ENCODE measurements at places on chromosomes 4 and X. TPM values are rescaled to one million over a fixed set of nuclear protein-coding genes. Genes with fewer than 3 reads are reported as not detected.

RAB40A gene
- total RNA-seq = 0.19 TPM

TEC gene
- total RNA-seq = 0.05 TPM

UBQLN2 gene
- total RNA-seq = 8.9 TPM

DNA sequence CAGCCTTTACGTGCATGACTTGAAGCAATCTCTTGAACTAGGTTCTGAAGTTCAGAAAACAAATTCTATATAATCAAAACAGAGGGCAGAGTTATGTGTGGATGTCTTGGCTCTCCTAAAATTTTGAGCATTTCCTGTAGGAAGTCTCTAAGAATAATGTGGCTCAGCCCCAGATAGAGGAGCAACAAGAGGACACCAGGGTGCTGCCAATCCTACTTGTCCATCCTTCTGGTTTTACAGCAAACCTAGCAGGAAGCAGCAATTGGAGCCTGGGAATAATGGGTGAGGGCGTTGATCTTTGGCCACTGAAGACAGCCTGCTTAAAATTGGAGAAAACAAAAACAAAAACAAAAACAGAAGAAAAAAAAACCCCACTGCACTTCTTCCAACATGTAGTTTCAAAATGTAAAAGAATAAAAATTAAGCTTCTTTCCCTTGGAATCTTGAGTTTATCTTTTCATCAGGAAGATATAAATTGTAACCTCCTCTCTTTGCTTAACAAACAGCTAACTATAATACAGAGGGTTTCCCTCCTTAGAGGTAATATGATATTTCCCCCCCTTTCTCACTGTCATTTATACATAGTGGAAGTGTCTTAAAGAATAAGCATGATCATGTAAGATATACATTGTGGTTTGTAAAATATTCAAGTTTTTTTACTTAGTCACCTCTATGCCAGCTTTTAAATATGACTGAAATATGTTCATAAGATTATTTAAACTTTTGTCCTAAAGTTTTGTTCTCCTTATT is 130.6 kb downstream of the FBXO8 start:
- DNase-seq = no peak

DNA sequence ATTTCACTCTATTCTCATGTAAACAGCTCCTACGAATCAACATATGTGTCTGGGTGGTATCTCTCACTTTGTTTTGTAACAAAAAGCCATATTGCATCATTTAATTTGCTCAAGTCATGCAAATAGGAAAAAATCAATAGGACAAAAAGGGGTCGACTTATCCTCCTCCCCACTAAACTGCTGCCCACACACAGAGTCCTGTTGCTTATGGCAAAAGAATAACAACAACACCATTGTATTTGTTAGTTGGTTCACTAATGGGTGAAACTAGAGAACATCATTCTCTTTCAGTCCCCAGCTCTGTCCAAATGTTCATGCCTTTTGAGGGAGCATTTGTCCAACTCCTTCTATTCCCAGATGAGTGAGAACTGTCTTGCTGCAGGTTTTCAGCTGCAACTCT is 2.1 kb downstream of the HHIP start:
- peak; percentile 43 for DNase-seq

DNA sequence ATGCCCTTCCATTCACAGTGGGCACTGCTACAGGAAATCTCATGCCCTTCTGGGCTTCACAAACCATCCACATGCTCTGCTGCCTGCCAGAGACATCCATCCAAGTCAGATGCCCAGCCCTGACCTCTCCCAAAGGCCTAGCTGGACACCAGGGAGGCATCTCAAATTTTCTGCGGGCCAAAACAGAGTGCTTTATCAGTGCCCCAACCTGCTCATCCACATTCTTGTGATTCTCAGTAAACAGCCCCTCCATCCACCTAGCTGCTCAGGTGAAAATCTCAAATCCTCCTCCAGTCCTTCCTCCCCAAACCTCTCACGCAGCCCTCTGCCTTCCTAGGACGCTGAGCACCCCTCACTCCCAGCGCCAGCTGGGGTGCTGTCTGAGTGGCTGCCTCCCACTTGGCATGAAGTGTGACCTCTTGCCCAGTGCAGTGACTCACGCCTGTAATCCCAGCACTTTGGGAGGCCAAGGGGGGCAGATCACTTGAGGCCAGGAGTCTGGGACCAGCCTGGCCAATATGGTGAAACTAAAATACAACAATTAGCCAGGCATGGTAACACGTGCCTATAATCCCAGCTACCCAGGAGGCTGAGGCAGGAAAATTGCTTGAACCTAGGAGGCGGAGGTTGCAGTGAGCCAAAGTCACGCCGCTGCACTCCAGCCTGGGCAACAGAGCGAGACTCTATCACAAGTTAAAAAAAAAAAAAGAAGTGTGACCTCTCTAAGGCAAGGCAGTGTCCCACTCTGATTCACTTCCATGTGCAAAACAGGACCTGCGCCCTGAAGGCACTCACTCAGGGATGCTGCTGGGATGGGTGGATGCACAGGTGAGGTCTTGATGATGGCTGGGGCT is 1.7 kb upstream of the AFAP1 start:
- DNase-seq = no peak

DNA sequence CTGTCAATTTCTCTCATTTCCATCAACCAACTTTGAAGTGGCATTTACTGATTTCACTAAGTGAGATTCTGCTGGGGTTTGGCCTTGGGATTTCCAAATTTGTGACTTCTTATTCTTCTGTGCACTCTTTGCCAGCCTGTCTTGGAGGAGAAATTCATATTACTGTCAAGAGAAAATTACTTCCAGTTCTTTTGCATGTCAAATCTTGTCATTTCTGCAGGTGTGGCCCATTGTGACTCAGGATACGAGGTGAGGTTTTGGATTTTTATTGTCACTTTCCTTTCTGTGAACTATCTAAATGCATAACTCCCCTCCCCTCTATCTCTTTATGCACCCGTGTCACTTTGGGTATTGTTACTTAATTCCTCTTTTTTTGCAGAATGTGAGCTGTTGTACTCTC is 102.6 kb upstream of the GUCY1A1 start:
- DNase-seq = no peak

DNA sequence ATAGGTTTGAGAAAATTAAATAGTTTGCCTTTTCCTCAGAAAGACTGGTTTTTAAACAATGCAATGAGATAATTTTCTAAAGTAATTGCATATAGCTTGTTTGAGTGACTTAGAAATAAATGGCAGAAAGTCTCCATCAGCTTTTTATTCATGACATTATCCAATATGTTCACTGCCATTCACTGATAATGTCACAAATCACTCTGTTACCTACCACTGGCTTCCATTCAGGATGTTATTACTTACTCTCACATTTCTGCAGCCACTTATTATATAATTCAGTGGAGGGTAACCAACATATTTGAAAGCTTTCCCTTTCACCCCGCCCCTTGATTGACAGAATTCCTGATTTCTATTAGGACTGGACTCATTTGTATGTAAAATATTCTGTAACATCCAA is 1583.5 kb downstream of the PCDH18 start:
- DNase-seq = no peak

GRCh38 chrX:48498374-48498809 is 10.4 kb upstream of the PORCN start:
- DNase-seq = peak; percentile 82
